OCI-M1 (cell line): ENCODE measurements at places on chromosomes 7 and 10.

DNA sequence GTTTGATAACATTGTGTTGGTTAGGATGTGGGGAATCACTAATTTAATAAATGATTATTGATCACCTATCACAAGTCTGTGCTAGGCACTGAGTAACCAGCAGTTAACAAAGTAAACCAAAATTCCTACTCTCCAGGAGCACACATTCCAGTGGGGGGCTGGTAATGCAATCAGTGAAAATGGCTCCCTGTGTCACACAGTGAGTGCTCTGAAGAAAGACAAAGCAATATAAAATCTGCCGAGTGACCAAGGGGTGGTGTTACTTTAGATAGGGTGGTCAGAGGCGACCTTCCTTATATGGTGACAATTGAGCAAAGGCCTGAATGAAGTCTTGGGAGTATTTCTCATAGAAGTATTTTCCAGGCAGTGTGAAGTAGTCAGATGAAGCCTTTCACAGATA lies 13.6 kb upstream of the SMC3 start:
- no peak for DNase-seq

GRCh38 chr7:32892521-32893206 lies 1.1 kb upstream of the KBTBD2 start:
- peak; percentile 79 for DNase-seq

GRCh38 chr10:84534168-84534567 lies 205.8 kb downstream of the CCSER2 start:
- peak; percentile 44 for DNase-seq

DNA sequence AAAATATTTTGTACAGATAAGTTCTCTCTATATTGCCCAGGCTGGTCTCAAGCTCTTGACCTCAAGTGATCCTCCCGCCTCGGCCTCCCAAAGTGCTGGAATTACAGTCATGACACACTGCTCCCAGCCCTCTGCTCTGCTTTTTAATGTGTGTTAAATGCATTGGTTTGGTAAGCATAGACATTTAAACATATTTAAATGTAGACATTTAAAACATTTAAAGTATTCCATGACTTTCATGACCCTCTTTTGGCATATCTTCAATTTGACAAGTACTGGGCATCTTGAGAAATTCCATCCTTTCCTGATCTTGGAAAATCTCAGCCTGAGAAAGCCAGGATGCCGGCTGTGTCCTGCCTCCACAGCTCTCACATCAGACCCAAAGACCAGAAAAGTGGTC lies 5.2 kb upstream of the SAR1A start:
- no peak for DNase-seq

DNA sequence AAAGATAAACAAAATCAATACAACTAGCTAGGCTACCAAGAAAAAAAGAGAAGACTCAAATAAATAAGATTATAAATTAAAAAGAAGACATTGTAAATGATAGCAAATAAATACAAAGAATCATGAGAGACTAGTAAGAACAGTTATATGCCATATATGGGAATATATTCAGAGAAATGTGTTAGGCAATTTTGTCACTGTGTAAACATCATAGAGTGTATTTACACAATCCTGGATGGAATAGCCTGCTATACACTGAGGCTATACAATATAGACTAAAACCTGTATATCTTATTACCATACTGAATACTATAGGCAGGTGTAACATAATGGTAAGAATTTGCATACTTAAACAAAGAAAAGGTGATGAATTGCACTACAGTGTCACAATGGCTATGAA lies 717.4 kb downstream of the PARD3 start:
- no peak for DNase-seq

DNA sequence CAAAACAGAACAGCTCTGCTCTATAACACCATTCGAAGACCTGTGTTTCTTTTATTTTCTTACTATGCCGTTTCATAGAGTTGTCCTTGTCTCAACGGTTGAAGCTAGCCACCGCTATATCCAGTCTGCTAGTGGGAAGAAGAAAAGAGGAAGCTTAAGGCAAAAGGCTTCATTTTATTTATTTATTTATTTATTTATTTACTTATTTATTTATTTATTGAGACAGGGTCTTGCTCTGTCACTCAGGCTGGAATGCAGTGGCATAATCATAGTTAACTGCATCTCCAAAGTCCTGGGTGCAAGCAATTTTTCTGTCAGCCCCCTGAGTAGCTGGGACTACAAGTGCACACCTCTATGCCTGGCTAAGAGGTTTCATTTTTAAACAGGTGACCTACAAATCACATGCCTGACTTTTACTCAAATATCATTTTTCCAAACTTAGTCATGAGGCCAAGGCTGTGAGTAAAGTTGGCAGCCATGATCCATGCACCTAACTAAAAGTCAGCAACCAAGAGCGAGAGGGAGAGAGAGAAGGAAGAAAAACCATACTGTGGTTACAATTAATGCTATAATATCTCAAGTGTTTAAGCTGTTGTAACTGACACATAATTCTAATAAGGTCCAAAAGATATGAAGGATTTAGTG lies 1305.3 kb upstream of the LRRTM3 start:
- no peak for DNase-seq

DNA sequence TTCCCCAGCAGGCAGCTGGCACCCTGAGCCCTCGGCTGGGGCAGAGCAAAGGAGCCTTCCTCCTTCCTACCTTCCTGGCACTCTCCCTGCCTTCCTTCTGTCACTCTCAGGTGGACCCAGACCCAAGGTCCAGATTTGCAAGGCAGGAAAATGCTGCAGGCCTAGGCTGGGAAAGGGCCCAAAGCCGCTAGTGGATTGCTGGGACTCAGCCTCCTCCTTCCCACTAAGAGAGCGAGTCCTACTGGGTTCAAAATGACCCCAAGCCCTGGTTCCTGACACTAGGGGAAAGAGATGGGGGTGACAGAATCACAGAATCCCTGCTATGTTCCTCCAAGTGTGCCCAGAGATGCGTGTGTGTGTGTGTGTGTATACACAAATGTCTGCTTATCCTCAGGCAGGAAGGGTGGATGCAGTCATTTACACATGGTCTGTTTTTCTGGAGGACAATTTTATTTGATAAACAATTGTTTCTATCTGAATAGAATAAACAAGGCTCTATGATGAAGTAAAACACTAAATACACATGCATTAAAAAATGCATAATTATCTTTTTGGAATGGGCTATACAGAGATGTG lies 1.3 kb upstream of the PLAU start:
- peak; percentile 55 for DNase-seq

DNA sequence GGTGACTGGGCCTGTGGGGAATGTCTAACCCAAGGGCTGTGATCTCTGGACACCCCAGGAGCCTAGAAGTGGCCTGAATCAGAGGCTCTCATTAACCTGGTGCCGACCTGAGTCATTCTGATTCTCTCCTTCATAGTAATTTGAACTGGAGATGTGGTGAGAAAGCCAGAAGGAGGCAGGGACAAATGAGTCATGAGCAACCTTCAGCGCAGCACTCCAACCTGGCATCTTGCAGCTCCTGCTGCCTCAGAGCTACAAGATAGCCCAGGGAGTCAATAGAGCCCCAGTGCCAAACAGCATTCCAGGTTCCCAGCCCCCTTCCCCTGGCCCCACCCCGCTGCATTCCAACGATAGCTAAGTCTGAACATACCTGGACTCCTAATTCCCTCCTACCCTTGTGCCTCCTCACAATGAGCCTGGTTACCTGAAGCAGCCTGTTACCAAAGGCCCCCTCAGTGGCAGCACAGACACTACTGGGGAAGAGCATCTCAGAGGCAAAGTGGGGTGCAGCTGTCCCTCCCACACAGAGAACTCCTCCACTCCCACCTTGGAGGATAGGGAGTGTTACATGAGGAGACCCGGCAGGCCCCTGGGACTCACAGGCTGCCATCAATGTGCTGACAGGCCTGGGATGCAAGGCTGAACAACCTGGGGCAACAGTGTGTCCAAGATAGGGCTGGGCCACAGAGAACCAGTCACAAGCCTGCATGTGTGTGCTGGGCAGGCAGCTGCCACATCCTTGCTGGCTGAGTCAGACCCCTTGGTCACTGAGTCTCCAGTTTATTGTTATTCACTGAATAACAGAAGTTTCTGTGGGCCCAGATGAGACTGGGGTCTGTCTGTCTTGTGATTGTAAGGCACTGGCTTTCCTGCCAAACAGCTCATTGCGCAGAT lies 76.8 kb upstream of the LEP start:
- no peak for DNase-seq

GRCh38 chr10:99779335-99779734 lies 3.1 kb upstream of the ABCC2 start:
- peak; percentile 83 for DNase-seq

DNA sequence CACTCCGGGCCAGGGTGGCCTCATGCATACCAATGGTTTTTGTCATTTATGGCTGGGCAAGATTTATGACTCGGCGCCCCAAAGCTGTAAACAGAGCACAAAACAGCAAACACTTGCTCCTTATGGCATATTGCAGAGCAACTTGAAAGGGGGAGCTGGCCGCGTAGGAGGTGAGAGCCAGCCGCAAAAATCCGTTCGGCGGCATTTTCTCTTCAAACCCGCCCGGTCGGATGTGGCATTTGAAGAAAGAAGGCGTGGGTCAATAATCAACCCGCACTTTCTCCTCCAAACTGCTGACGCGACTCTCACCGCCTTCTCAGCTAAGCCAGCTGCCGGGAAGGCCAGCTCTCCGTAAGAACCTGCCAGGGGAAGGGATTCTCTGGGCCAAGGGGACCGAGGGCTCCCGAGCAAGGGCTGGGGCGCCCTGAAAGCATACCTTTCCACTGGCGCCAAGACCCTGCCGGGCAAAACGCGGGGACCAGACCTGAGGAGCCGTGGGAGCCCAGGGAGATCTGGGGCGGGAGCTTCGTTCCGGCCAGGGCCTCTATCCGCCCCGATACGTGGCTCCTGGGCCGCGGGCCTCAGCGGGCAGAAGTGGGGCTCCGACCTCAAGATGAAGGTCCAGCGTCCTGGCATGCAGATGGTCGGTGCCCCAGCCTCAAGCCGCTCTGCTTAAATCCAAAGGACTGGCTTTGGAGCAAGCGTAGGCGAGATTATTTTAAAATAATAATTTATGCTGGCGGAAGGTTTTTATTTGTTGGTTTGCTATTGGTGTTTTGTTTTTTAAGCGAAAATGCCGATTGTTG lies 12.9 kb upstream of the HOXA2 start:
- no peak for DNase-seq

DNA sequence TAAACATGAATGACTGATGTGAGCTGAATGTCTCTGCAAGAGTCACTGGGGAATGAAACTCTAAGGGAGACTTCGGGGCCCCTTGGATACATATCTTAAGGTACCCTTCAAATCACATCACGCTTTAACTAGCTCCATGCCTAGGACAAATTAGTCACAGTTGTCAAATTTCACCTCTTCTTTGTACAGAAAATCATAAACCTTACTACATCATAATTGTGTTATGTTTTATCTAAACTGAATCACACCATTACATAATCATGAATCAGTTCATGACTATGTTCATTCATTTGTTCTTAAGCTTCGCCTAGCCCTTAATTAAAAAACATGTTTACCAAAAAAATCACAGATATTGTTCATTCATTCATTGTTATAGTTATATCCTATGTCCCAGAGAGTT lies 2.1 kb upstream of the SLC13A1 start:
- DNase-seq: no peak

DNA sequence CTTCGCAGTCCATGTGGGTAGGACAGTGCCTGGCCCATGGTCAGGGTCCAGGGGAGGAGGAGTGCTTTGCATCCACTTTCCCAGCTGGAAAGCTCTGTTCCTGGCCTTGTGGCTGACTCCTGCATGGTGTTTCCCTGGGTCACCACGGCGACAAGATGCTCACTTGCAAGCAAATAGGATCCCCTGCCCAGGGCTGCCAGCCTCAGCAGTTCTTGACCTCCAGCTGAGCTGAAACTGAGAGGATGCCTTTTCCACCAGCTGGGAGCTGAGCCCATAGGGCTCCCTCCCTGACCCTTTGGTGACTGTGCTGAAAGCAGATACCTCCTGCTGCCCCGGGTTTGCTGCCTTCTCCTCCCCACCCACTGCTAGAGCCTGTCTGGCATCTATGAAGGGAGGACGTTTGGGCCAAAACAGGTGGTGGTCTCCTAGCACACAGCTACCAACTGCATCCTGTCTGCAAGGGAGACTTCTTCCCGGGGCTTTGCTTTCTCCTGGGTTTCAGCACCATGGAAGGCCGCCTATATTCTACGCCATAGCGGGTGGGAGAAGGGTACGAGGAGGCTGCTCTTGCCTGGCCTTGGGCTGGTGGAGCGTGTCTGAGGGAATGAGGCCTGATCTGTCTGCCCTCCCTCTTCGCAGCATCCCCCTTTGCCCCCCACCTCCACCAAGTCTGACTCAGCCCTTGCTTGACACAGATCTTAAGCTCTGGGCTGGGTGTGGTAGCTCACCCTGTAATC lies 34.4 kb downstream of the UBTD1 start:
- DNase-seq: no peak

DNA sequence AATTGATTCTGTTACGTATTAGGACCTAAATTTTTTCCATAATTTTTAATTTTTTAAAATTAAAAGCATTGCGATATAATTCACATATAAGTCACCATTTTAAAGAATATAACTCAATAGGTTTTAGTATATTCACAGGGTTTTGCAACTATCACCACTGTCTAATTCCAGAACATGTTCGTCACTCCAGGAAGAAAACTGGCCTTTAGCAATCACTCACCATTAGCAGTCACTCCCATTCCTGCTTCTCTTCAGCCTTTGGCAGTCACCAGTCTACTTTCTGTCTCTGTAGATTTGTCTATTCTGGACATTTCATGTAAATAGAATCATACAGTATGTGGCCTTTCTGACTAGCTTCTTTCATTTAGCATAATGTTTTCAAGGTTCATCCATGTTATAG lies 176.5 kb downstream of the EXOC4 start:
- no peak for DNase-seq
